ENCODE measurements at places on chromosomes 3 and 15.

GRCh38 chr3:21745966-21746365 lies 5.0 kb downstream of the ZNF385D start:
- no peak for DNase-seq

DNA sequence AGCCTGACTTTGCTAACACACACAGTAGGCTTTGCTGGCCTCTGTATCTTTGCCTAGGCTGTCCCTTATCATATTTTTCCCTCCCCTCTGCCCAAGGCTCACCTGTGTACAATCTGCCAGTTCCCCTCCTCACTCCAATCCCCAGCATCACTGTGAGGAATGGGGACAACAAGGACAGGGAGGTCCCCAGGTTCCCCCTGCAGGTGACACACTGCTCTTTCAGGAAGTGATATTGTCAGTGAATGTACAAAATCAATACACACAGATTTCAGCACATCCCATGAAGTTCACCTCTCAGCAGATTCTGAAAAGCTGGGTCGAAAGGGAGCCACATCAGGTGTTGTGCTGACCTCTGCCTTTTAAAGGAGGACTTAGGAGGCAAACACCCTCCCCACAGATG lies 177.5 kb downstream of the RAB11A start:
- no peak for DNase-seq

GRCh38 chr3:12990306-12990705 lies 82.9 kb downstream of the IQSEC1 start:
- DNase-seq: no peak

DNA sequence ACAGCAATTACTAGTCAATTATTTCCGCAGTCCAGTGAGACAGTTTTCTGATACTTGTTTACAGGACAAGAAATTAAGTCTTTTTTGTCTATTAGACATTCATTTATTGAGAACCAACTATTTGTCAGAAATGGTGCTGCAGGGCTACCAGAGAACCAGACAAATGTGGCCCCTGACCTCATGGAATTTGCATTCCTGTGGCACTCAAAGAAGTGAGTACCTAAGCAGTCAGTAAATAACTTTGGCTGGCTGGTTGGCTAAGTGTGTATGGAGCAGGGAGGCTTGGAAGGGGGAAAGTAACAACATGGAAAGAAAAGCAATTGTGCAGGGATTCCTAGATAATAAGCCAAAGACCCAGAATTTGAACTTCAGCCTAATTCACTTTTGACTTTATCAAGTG lies 837.0 kb upstream of the CFAP20DC start:
- no peak for DNase-seq

GRCh38 chr3:192395506-192395905 lies 331.8 kb downstream of the FGF12 start:
- DNase-seq: no peak

GRCh38 chr15:29888646-29889045 lies 66.4 kb upstream of the TJP1 start:
- DNase-seq: no peak

DNA sequence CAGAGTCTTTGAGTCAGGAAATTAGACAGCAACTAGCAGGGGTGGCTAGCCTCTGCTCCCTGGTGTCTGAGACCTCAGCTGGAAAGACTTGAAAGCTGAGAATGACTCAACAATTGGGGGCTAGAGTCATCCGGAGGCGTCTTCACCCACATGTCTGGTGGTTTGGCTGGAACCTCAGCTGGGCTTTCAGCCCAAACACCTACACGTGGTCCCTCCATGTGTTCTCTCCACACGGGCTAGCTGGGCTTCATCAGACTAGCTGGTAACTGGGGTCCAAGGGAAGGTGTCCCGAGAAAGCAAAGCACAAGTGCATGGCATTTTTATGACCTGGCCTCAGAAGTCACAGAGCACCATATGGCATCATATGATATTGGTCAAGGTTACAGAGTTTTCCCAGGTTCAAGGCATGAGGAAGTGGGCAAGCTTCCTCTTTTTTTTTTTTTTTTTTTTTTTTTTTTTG lies 19.9 kb upstream of the ABHD2 start:
- peak; percentile 79 for DNase-seq

DNA sequence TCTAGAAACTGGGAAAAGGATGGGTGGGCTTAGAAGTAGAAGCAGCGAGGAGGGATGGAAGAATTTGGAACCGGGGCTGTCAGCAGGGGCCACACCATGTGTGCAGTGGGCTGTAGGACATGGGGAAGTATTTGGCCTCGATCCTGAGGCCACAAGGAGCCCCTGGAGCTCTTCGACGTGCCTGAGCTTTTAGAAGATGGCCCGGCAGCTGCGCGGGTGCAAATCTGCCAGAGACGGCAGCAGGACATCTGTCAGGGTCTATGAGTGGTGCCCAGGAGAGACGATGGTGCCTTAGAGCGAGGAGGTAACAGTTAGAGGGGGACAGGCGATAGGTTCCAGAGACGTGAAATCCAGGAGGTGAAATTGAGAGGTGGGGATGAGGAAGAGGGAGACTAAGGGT lies 321.1 kb downstream of the UACA start:
- DNase-seq: no peak

- DNase-seq: no peak
These were observed 100.3 kb downstream of the MYLK start for GRCh38 chr3:123783811-123784210.

- DNase-seq: no peak
These were observed 29.9 kb upstream of the GNB5 start for GRCh38 chr15:52220937-52221660.

- DNase-seq: no peak
These were observed 386.3 kb upstream of the EPHA6 start for GRCh38 chr3:96428097-96428496.

- DNase-seq: no peak
These were observed 8.8 kb downstream of the DLL4 start for GRCh38 chr15:40937762-40938535.

GRCh38 chr3:124137216-124137615 lies 145.3 kb upstream of the ROPN1 start:
- DNase-seq: no peak

DNA sequence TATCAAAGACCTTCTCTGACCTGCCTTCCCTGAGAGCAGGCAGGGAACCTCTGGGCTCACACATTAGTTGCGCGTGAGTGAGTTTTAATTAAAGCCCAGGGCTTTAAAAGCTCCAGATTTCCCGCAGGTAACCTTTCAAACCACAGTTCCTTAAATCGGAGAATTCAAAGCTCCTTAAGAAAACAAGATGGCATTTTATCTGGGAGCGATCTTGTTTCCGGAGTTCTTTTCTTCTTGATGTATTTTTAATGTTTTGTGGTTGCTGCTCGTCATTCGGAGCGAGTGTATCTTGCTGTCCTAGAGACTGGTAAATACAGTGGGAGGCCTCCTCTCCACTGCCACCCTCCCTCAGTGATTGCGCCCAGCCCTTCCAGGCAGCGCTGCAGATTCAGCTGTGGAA lies 284.3 kb downstream of the CLSTN2 start:
- no peak for DNase-seq

DNA sequence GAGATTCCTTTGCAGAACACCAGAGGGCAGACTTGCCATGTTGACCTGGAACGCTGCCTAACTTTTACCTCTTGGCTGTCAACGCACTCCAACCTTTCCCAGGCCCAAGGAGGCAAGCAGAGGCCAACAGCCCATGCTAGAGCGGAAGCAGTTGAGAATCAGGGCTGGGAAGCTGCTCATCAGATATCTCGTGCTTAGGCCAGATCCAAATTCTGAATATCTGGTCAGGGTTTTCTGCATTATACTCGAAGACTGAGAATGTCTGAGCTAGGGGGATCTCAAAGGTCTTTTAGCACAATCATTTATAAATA lies 2.5 kb downstream of the XIRP1 start:
- no peak for DNase-seq

GRCh38 chr3:152383136-152383606 lies 114.4 kb downstream of the MBNL1 start:
- no peak for DNase-seq

DNA sequence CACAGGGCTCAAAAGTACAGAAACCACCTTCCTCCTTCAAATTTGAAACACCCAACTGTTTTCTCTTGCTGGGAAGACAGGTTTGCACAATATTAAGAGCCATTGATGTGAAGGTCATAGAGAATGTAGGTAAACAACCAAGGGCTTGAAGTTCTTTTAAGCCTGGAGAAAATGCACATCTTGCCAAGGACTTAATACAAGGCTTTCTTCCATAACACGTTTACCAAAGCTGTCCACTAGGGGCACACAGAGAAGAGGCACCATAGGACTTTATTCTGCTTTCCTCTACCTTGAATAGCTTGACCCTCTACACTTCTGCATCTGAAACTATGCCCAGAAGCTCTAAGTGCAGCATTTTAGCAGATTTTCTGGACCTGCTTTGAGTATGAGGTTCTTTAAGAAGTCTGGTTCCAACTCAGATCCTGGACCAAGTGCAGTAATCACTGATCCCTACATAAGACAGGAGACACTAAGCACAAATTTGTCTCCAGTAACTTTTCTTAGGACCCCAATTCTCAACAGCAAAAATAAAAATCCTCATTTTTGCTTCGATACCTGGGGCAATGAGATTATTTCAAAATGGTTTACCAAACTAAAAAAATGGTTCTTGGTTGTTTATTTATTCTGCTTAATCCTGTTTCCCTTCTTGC lies 138.0 kb downstream of the FBN1 start:
- DNase-seq: no peak

DNA sequence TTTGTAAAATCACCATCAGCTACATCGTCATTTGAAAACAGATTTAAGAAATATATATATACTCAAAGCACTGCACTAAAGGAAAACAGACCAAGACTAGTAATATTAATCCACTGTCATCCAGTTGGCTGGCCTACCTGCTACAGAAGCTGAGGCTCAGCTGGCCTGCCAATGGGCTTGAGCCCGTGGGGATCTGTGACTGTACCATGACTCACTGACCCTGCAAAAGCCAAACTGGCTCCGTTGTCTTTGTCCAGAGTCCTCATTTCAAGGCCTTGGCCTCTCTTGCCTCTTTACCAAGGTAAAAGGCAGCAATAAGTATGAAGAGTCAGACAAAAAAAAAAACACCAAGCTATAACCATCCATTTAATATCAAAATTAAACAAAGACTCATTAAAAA lies 463.5 kb upstream of the RASGRP1 start:
- no peak for DNase-seq

DNA sequence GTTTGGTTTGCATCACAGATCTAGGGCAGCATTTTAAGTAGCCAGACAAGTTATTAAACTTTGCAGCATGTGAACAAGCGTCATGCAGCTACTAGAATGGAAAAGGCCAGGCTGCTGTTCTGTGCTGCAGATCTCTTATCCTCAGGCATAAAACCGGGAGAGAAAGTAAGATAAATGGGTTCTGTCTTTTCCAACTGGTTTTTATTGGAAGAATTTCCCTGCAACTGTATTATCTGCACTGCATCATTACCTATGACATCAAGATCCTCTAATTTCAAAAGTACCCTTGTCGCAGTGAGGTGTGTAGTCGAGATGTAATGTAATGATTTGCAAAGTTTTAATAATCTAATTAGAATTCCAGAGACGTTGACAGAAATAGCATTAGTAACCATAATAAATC lies 240.3 kb downstream of the FEZF2 start:
- DNase-seq: no peak

- no peak for DNase-seq
These were observed 31.3 kb downstream of the LDHAL6B start for GRCh38 chr15:59237924-59238331.

- no peak for DNase-seq
These were observed 71.5 kb downstream of the FOXP1 start for GRCh38 chr3:71512000-71512399.

DNA sequence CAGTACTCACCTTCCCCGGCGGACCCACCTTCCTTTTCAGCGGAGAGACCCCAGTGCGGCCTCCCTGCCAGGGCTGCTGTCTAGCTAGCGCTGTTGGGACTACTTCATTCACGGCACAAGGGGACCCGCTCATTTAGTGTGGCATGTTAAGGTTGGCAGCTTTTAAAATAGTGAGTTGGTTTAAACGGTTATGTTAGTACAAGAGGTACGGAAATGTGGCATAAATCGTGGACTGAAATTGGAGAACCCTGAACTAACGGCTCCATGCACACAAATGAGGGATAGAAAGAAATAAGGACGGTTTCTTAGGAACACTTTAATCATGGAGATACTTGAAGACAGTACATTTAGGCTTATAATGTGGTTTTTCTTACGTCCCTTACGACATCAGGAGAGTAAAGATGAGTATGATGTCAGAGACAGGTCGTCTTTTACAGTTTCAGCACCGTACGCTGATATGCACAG lies 752 bp downstream of the CEP63 start:
- DNase-seq: no peak

DNA sequence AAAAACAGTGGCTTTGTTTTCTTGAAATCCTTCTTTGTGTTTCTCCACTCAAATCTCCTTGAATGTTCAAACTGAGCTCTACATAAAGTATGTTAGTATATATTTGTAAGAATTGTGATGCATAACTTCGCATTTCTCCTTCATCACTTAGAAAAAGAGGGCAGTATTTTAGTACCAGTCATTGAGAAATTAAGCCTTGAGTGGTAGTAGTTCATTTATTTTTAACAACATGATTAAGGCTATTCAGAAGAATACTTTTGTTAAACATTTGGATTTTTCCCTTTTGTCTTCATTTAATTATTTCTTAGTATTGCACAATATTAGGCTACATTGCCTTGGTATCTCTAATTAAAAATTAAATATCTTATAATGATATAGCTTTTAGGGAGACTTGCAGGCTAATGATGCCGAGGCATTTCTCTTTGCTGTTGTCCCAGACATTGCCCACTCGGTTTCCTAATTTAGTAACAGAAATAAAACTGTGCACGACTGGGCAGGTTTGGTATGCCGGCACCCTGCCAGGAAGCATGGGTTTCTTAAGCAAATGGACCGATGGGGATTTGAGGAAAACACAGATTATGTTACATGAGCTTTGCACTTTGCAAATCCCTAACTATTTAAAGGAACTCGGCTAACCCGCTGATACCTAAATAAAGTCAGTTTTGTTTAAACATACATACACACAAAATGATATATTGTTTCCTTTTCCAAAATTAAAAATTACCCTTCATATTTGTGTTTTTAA lies 54.7 kb downstream of the LRRC28 start:
- DNase-seq: no peak

GRCh38 chr15:98442379-98442833 lies 205.9 kb upstream of the IGF1R start:
- peak; percentile 57 for DNase-seq

DNA sequence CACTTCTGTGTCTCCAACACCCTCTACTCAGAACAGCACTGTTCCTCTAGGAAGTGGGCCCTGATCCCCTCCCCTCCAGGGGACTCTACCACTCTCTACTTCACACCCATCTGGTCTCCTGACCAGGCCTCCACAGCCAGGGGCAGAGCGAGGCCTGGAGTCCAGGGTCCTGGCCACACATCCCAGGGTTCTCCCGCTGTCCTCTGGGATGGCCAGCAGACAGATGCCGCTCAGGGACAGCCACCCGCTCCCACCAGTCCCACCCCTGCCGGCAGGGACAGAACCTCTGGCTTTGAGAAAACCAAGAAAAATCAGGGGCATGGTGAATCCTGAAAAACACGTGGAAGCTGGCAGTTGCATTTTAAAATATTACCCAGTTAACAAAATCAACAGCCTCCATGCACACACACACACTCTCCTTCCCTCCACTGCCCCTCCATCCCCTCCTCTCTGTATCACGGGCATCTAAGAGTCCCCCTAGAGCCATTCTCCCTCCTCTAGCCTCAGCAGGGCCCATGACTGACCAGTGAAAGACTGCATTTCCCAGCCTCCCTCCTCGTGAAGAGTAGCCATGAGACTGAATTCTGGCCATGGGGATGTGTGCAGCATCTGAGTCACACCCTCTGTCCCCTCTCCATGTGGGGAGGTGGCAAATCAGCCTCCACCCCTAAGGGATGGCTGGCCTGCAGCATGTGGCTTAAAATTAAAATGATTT lies 32.1 kb upstream of the IQSEC1 start:
- no peak for DNase-seq

GRCh38 chr15:45616901-45617323 lies 17.9 kb upstream of the SQOR start:
- no peak for DNase-seq

GRCh38 chr15:98040146-98040545 lies 79.6 kb downstream of the ARRDC4 start:
- DNase-seq: no peak
